ENCODE measurements at places on chromosomes 13 and 19.

- no peak for DNase-seq
Observed at GRCh38 chr13:90984756-90985155, 362.7 kb upstream of the MIR17HG start.

DNA sequence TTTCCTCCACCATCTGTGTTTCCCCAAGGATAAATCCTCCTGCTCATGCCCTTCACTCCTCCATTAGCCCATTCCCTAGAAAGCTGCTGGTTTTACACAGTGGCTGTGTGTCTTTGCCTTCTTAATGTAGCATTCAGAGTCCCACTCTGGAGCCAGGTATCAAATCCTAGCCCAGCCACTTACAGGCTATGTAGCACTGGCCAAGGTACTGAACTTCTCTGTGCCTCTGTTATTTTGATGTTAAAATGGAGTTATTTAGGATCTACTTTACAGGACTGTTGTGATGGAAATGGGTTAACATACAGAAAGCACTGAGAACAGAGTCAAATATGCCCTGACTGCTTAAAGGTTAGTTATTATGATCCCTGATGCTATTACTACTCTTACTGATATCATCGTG, 1.5 kb upstream of the ZSCAN4 start:
- no peak for DNase-seq

DNA sequence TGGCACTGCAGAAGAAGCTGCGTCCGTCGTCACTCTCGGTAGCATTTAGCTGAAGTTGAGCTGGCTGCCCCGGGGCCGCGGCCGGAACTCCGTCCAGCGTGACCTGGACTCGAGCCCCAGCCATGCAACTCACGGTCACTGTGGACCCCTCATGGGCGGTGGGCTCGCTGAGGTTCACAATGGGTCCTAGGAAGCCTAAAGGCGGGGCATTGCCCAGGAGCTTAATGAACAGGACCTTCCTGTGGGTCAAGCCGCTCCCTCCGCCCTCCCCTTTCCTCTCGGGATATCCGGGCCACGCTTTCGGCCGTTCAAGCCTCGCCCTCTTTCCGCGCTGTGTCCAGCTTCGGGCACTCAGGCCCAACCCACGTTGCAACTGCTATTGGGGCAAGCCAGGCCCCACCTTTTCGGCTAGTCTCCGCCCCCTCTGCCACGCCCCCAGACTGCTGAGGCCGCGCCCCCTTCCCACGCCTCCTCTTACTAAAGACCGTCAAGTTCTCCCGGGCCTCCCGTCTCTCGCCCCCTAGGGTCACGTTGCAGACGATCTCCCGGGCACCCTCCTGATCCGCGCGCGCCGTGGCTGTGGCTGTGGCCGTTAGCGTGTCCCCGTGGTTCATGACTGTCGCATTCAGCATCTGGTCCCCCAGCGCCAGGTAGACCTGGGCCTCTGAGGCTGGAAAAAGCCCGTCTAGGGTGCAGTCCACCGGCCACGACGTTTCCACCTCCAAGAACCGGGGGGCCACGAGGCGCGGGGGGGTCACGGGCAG, 1.4 kb upstream of the RAVER1 start:
- peak; percentile 65 for DNase-seq

- DNase-seq: no peak
Observed at GRCh38 chr19:36526581-36526980, 1.5 kb downstream of the ZNF260 start.

DNA sequence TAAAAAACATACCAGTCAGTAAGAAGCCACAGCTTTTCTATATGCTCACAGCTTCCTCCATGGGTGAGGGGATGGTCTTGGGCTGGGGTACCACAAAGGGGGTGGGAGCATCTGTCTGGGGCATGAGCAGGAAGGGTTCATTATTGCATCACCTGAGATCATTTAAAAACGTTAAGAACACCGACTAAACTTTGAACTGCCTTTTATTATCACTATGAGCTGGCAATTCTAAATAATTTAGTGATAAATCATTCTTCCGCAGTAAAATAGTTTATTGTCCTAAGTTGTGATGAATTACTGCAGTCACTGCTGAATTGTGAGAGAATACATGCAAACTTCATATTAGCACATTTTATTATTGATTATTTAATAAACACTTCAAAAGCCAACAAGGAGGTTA, 71.6 kb downstream of the KL start:
- no peak for DNase-seq

GRCh38 chr13:77523834-77524728, 11.4 kb upstream of the SCEL start:
- DNase-seq: no peak

Measured in NCI-H2029 (cell line).